ENCODE measurements at places on chromosomes 11 and 22.

DNA sequence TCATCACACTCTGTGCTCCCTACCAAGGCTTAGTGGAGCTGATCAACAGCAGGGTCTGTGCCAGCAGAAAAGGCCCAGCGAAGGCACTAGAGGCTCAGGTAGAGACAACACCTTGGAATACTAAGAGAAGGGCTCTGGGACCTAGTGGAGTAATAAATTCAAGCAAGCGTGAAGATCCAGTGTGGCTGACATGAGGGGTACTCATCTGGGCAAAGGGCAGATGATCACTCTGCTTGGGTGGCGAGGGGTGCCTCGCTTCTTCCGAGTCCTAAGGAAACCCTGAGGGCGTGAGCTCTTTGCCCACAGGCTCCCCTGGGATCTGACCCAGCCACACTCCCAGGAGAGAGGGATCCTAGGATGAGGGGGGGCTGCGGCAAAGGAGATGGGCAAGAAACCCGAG is 3.5 kb upstream of the TPBGL start:
- H3K4me1 ChIP-seq: peaks cover 6% of the 10 kb centered on the region
- H3K27me3 ChIP-seq: peaks cover 23% of the 10 kb centered on the region
- H3K4me3 ChIP-seq: no peak overlapping the region
- H3K36me3 ChIP-seq: no peaks in the 10 kb centered on the region
- H3K27ac ChIP-seq: no peak overlapping the region

DNA sequence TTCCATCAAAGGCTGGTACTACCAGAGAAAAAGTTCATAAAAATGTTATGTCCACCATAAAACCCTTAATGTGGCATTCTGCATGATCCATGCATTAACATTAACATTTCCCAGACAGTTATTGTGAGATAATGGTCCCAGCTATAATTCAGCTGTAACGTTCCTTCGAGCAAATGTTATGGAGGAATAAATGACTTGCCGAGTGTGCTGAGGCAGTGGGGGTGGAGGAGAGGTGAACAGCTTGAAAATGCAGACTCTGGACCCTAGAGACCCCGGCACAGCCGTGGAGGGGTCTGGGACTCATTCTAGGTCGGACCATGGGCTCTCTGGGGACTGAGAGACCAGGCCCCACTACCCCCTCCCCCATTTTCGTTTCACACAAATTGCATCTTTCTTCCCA is 141.9 kb downstream of the PKNOX2 start:
- H3K27me3 ChIP-seq: peaks cover 2% of the 10 kb centered on the region
- H3K36me3 ChIP-seq: no peaks in the 10 kb centered on the region
- no peak for DNase-seq
- no peaks in the 10 kb centered on the region for H3K4me1 ChIP-seq
- no peak overlapping the region for H3K27ac ChIP-seq

DNA sequence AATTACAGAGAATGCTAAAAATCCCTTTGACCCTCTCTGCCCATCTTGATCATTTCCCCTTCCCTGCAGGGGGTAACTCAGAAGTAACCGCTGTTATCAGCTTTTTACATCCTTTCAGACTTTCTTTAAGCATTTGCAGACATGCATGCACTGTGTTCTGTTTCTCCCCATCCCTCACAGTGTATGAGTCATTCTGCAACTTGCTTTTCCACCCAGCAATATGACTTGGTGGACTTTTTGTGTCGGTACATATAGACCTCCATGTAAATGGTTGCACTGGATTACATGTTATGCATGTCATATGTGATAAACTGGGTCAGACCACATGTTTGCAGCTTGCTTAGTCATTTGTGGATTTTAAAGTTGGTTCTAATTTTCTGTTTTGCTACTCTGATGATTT is 87.7 kb upstream of the NECTIN1 start:
- DNase-seq: no peak
- peaks cover 10% of the 10 kb centered on the region for H3K27me3 ChIP-seq
- H3K27ac ChIP-seq: no peak overlapping the region
- no peak overlapping the region for H3K4me3 ChIP-seq
- no peaks in the 10 kb centered on the region for H3K36me3 ChIP-seq

DNA sequence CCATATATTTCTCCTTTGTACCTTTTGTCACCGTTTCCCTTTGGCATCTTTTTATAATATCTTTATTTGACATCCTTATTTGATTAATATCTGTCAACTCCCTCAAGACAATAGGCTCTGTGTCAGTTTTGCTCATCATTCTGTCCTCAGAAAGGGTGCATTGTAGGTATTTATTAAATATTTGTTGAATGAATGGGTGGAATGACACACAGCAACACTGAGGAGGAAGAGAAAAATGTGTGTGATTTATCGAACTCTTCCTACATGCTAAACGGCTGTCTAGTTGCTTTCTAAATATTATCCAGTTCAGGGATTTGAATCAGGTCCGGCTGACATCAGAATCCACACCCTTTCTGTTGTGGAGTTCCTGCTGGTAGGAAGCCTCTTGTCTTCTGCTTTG is 98.2 kb downstream of the NAV2 start:
- peaks cover 5% of the 10 kb centered on the region for H3K27me3 ChIP-seq
- no peak overlapping the region for H3K27ac ChIP-seq
- no peak for DNase-seq
- no peak overlapping the region for H3K4me3 ChIP-seq
- no peaks in the 10 kb centered on the region for H3K36me3 ChIP-seq

DNA sequence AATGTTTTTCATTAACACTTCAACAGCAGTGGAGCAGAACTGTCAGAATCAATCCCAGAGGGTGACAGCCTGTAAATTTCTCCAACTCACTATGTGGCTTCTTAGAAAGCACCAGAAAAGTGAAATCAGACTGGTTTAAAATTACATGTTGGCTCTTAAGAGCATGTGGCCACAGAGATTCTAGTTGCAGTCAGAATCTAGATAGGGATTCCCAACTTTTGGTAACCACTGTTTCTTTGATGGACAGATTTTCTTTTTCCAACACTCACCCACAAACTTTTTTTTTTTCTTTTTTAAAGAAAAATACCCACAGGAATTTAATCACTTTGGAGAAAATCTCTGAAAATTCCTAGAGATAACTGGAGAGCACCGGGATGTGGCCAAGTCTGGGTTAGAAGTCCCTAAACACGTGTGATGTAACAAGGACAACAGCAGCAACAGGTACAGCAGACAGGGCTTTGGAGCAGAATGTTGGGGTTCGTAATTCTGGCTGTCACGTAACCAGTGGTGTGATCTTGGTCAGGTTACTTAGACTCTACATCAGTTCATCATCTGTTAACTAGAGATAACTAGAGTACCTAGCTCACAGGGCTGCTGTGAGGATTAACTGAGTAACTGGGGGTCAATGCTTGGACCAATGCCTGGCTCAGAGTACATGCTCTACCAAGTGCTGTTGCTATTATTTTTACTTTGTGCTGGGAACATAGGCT is 100.1 kb downstream of the NAT10 start:
- peaks cover 16% of the 10 kb centered on the region for H3K4me1 ChIP-seq
- DNase-seq: no peak
- no peaks in the 10 kb centered on the region for H3K36me3 ChIP-seq
- H3K27ac ChIP-seq: no peak overlapping the region
- H3K4me3 ChIP-seq: no peak overlapping the region

GRCh38 chr11:113634940-113635575 is 71.0 kb downstream of the TMPRSS5 start:
- peaks cover 7% of the 10 kb centered on the region for H3K27me3 ChIP-seq
- no peak overlapping the region for H3K4me3 ChIP-seq
- H3K27ac ChIP-seq: no peak overlapping the region
- no peaks in the 10 kb centered on the region for H3K4me1 ChIP-seq

GRCh38 chr11:117837070-117837776 is 12.7 kb upstream of the FXYD2 start:
- H3K4me1 ChIP-seq: peaks cover 2% of the 10 kb centered on the region
- no peaks in the 10 kb centered on the region for H3K36me3 ChIP-seq
- no peak for DNase-seq
- peaks cover 12% of the 10 kb centered on the region for H3K27me3 ChIP-seq

DNA sequence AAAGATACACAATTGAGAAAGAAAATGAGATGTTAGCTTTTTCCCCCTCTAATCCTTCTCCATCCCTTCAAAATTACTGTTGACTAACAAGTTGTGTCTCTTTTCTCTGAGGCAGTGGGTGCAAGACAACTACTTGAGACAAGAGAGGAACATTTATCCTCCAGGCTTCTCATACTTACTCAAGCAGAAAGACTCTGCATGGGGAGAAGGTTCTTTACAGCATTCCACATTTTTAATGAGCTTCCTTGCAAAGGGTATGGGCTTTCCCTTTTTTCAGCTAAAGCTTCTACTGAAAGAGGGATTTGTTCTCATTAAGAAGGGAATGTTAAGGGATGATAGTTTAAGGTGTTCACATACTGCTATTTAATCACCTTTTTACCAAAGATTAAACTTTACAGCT is 47.8 kb downstream of the PAX6 start:
- no peaks in the 10 kb centered on the region for H3K4me1 ChIP-seq
- no peak for DNase-seq
- H3K4me3 ChIP-seq: no peak overlapping the region
- H3K36me3 ChIP-seq: no peaks in the 10 kb centered on the region

- no peaks in the 10 kb centered on the region for H3K27me3 ChIP-seq
- H3K4me3 ChIP-seq: peak overlapping the region; percentile 83
- H3K36me3 ChIP-seq: peaks cover 61% of the 10 kb centered on the region
These were observed 1.4 kb downstream of the UCP2 start for GRCh38 chr11:73981051-73981805.

DNA sequence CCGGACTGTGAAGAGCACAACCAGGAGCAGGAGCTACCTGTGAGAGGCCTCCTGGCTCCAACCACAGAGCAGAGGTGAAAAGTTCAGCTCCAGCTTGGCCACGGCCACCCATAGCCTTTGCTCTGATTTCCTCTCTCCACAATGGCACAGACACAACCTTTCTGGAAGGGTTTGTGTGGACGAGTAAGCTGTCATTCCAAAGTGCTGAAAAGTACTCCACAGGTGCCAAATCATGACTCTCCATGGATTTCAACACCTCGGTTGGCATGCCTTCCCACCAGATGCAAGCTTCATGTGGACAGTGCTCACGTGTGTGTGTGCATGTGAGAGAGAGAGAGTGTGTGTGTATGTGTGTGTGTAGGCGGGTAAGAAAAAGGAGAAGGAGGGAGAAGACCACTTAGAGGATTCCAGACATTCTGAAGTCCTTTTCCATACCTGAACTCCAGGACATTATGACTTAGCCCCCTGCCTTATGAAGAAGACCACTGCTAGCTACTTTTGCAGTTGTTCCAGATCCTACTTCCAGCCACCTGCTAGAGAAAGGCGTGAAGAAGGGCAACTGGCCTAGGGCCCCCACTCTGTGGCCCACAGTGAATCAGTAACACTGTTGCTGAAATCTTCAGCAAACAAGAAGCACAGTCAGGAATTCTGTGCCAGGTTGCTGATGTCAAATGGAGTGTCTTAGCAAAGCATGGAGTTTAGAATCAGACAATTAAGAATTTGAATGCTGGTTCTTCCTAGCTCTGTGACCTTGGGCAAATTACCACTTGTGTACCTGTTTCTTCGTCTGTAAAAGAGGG is 13.9 kb upstream of the NAV2 start:
- no peak for DNase-seq
- no peak overlapping the region for H3K27ac ChIP-seq
- no peaks in the 10 kb centered on the region for H3K36me3 ChIP-seq
- no peak overlapping the region for H3K4me3 ChIP-seq
- no peaks in the 10 kb centered on the region for H3K4me1 ChIP-seq

DNA sequence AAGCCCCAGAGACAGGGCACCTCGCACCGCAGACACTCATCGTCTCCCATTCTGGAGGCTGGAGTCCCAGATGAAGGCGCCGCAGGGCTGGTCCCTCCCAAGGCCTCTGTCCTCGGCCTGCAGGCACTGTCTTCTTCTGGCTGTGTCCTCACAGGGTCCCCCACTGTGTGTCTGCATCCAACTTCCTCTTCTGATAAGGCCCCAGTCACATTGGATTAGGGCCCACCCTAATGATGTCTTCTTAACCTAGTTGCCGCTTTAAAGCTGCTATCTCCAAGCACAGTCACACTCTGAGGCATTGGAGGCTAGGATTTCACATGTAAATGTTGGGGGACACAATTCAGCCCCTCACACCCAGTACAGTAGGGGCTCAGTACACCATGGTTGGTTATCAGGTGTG is 48.9 kb downstream of the DHCR7 start:
- H3K4me1 ChIP-seq: no peaks in the 10 kb centered on the region
- H3K4me3 ChIP-seq: no peak overlapping the region
- no peaks in the 10 kb centered on the region for H3K36me3 ChIP-seq
- DNase-seq: no peak

- H3K4me1 ChIP-seq: peaks cover 2% of the 10 kb centered on the region
- H3K4me3 ChIP-seq: no peak overlapping the region
- no peak for DNase-seq
These were observed 11.9 kb upstream of the TMPRSS4 start for GRCh38 chr11:118064956-118065355.

DNA sequence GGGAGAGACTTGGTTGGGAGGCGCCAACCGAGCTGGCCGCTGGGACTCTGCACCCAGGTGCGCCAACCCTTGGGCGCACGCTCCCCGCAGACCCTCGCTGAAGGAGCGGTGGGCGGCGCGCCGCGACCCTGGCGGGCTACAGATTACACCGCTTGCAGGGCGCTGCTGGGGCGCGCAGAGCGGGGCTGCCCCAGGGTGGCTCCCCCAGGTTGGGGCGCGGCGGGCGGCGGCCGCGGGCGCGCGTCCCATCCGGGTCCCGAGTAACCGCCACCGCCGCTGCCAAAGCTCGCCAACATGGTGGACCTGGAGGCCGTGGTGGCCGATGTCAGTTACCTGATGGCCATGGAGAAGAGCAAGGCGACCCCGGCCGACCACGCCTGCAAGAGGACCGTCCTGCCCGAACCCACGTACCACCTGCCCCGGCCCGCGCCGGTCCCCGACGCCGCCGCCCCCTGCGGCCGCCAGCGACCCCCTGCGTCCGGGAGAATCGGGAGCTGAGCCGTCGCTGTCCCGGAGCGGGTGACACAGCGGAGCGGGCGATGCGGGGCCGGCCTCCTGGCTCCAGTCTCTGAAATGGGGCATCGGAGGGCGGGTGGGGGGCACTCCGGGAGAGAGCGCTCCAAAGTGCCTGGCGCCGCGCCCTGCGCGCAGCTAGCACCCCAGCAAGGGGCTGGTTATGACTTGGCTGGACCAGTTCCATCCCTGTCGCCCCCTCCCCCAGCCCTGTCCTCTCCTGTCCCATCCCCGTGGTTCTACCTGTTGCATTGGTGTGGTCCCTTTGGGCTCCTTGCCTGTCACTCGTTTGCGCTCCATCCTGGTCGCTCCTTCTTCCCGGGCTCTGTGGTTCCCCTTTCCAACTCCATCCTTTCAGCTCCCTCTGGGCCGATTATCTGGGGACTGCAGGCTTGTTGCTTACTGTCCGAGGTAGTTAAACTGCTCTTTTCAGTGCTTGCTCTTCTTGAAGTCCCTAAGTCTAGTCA is 143.3 kb upstream of the GRK3 start:
- peaks cover 25% of the 10 kb centered on the region for H3K4me1 ChIP-seq
- peaks cover 6% of the 10 kb centered on the region for H3K36me3 ChIP-seq
- peak overlapping the region; percentile 72 for H3K4me3 ChIP-seq
- peak overlapping the region; percentile 31 for H3K27ac ChIP-seq
- no peak for DNase-seq
